ENCODE measurements at places on chromosomes 7 and 10.

DNA sequence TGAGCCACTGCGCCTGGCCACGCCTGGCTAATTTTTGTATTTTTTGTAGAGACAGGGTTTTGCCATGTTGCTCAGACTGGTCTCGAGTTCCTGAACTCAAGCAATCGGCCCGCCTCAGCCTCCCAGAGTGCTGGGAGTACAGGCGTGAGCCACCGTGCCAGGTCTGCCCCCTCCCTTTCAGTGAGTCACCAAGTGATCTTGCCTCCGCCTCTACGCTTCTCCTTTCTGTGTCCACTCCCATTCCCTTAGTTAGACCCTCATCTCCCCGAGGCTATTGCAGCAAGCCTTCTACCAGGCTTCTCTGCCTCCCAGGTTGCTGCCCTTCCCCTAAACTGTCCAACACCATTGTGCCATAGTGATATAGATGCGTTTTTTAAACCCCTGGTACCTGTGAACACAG, 32.9 kb downstream of the CDC123 start:
- no peak for DNase-seq

GRCh38 chr10:84574102-84574501, 245.7 kb downstream of the CCSER2 start:
- DNase-seq: no peak

GRCh38 chr10:44253769-44254462, 131.0 kb downstream of the CXCL12 start:
- no peak for DNase-seq

- DNase-seq: no peak
Observed at GRCh38 chr7:126398285-126398684, 854.5 kb downstream of the GRM8 start.

DNA sequence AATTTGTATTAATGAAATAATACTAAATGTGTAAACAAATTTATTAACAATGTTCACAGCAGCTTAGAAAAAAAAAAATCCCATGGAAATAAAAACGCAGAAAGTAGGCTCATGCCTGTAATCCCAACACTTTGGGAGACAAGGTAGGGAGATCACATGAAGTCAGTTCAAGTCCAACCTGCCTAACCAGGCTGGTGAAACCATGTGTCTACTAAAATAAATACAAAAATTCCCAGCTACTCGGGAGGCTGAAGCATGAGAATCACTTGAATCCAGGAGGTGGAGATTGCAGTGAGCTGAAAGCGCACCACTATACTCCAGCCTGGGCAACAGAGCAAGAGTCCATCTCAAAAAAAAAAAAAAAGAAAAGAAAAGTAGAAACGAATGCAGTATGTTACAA, 36.2 kb downstream of the LARP4B start:
- no peak for DNase-seq

- DNase-seq: no peak
Observed at GRCh38 chr10:91416339-91416855, 6.3 kb downstream of the HECTD2 start.

DNA sequence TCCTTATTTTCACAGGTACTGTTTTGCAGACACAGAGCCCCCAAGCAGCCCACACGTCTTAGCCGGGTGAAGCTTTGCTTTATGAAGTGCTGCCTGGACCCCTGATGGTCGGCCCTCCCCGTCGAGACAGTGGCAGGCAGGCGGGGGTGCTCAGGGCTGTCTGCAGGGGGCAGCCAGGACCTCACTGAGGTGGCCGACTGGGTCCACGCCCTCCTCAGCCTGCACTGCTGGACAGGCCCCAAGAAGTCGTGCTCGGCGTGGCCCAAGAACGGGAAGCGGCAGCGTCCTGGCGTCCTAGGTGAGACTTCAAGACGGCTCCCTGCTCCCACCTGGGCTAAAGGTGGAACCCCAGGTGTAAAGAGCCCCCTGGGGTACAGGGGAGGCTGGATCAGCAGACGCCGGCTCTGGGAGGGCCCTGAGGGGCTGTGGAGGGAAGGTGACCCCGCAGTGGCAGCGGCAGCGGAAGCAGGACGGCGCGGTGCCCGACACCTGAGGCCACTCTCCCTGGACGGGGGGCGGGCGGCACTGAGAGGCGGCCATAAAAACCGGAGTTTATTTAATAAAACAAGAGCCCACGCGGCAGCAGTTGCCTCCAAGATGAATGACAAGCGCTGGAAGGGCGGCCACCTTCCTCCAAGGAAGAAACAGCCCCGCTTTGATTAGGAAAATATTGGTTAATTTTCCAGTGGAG, 179.4 kb downstream of the ELFN1 start:
- DNase-seq: no peak

- DNase-seq: no peak
Observed at GRCh38 chr7:908159-908581, 31.8 kb downstream of the GET4 start.

- DNase-seq: no peak
Observed at GRCh38 chr7:84921154-84921553, 265.7 kb downstream of the SEMA3D start.

- DNase-seq: no peak
Observed at GRCh38 chr7:101018271-101019167, 1.4 kb upstream of the MUC17 start.

DNA sequence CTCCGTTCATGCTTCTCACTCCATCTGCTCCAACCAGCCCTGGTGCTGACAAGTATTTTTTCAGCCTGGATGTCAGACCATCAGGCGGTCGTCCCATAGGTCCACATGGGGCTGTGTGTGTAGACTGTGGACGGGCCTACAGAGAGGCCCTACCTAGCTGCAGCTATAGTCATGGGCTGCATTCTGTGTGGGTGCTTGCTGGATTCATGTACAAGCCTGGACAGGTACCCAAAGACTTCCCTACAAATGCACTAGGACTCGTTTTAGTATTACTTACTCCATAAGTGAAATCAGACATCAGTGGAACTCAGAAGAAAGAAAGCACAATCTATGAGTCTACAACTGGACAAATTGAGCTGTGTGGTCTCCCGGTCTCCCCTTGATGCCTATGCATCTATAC, 146.8 kb downstream of the PKD1L1 start:
- no peak for DNase-seq

DNA sequence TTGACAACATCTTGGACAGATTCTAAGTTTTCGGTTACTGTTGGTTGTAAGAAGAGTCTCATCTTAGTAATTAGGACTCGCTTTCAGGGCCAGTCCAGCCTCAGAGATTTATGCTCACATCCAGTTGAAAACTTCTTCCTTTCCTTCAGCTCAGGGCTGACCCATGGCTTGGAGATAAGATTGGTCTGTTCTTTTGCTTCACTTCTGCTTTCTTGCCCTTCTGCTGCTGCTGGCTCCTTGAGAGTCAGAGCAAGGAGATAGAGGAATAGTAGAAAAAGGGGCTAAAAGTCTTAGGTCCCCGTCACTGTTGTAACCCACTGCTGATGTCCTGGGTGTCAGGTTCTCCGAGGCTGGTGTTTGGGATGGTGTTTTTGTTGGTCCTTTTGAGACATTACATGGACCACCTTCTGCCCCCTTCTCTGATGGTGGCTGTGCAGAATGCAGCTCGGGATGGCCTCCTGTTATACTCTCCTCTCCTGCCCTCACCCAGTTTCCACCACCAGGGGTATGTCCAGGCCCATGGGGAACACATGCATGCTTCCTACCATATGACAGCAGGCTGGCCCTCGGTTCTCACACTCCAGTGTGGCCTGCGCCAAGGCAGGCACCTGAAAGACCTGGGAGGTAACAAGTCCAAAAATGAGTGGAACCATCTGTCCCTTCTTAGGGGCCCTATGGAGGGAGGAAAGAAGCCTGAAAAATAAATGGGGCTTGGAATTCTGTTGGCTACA, 67.8 kb upstream of the PCBD1 start:
- DNase-seq: no peak

All from stimulated activated CD8-positive, alpha-beta memory T cell treated with anti-CD3 and anti-CD28 coated beads, Interleukin-7, amount 100 ng/mL, for 1 hour (primary cell).